Activated naive CD8-positive, alpha-beta T cell treated with anti-CD3 and anti-CD28 coated beads for 36 hours (primary cell): ENCODE measurements at places on chromosomes 2 and 18. TPM values are rescaled to one million over a fixed set of nuclear protein-coding genes. Genes with fewer than 3 reads are reported as not detected.
A peak's percentile ranks its signal among the peaks of the same experiment; 100 is the strongest.

GTF2A1L gene
- total RNA-seq = not detected

CPO gene
- not detected for total RNA-seq

DNA sequence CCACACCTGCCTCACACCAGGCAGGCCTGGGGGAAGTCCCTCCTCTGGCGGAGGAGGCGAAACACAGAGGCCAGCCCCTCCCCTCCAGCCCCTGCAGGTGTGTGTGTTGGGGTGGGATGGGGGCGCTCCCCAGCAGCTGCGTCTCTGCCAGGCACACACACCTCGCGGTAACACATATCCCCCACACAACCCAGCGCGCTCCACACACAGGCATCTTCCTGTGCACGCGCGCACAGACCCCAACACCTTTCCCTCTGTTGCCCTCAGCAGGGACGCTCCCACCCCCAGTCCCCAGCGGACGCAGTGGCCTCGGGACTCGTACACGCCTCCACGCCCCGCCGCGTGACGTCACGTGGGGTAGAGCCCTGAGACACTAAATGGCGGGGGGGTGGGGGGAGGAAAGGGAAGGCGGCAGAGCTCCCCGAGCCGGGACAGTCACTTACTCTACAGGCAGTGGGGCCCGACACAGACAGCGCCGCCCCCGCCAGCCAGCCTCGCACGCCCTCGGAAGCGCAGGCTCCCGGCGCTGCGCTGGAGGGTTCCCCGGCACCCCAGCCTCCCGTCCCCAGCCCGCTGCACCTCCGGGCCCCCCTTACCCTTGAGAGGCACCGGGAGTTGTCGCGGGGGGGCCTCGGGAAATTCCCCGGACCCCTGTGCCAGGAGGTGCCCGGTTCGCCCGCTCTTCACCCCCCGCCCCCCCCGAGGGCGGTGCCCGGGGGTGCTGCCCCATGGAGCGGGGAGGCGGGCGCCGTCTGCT, at the start of gene WNT10A:
TSS of gene WNT10A (plus strand) at position 751 of the 757 bp plus-strand sequence. CDS start 144 bp downstream, outside the sequence.
- peaks cover 25% of the 10 kb centered on the region for H3K27me3 ChIP-seq
- peak within 1 kb of the TSS; percentile 79 for H3K4me3 ChIP-seq
- H3K27ac ChIP-seq = peak within 1 kb of the TSS; percentile 69
- peaks cover 43% of the 10 kb centered on the region for H3K4me1 ChIP-seq
- peaks cover 3% of the 10 kb centered on the region for H3K36me3 ChIP-seq

GRCh38 chr2:26462511-26463243, 15.2 kb downstream of the OTOF start:
- H3K4me3 ChIP-seq = no peak overlapping the region
- H3K4me1 ChIP-seq = no peaks in the 10 kb centered on the region
- H3K36me3 ChIP-seq = no peaks in the 10 kb centered on the region

DNA sequence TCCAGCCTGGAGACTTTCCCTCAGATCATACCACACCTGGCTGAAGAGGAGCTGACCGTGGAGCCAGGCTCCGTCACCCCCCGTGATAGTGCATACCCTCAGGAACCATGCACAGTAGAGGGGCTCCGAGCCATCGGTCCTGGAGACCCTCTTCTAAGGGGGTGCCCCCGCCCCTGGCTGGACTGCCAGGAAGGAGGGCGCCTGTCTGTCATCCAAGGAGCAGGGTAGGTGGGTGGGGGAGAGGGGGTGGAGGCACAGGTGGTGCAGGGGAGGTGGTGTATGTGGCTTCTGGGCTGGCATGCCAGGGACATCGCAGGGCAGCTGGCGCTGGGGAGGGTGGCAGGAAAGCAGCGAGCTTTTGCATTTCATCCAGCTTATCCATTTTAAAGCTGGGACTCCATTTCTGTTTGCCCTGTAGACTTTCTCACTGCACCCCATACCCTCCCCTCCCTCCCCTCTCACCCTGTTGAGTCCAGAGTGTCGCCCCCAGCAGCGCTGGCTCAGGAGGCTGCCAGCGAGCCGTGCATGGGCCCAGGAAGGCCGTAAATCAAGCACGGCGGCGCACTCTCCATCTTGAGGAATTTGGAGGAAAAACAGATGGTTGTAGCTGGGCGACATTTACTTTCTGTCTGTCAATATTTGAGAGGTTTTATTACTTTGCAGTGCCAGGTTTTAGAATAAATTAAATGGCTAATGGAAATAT, 56.2 kb upstream of the HS6ST1 start:
- H3K4me1 ChIP-seq = peaks cover 13% of the 10 kb centered on the region
- H3K27ac ChIP-seq = no peak overlapping the region
- no peaks in the 10 kb centered on the region for H3K36me3 ChIP-seq
- DNase-seq = no peak

- H3K27me3 ChIP-seq = no peaks in the 10 kb centered on the region
- H3K36me3 ChIP-seq = peaks cover 33% of the 10 kb centered on the region
- no peak for DNase-seq
- no peak overlapping the region for H3K27ac ChIP-seq
- H3K4me3 ChIP-seq = no peak overlapping the region
- peaks cover 36% of the 10 kb centered on the region for H3K4me1 ChIP-seq
Observed at GRCh38 chr2:30514848-30515435, 67.9 kb downstream of the LCLAT1 start.

DNA sequence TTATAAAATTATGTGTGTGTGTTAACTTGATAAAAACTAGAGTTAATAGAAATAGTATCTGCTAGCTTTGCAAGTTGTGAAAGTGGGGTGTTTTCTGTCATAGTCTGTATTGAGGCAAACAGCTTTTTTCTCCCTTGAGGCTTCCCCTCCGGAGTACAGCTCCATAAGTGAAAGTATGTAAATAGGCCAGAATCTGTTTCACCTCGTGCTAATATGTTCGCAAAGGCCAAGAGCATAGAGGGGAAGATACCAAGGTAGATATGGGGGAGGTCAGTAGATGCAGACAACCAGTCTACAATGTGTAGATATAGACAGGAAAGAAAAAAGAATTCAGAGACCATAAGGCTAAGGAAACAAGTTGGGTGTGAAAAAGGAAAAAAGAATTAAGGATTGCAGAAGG, 72.9 kb downstream of the PTRHD1 start:
- H3K36me3 ChIP-seq = peaks cover 4% of the 10 kb centered on the region
- no peaks in the 10 kb centered on the region for H3K27me3 ChIP-seq
- H3K4me1 ChIP-seq = peaks cover 7% of the 10 kb centered on the region
- no peak overlapping the region for H3K27ac ChIP-seq
- no peak for DNase-seq
- no peak overlapping the region for H3K4me3 ChIP-seq
